Vagina (tissue), 2 donors: ENCODE measurements at places on chromosomes 3 and 15.

GRCh38 chr3:78894787-78895186 lies 873.0 kb downstream of the ROBO1 start:
- no peak overlapping the region for H3K4me3 ChIP-seq
- no peak for DNase-seq
- peaks cover 5% of the 10 kb centered on the region for H3K4me1 ChIP-seq

GRCh38 chr15:65926459-65926858 lies 57.2 kb downstream of the RAB11A start:
- DNase-seq = no peak
- H3K27me3 ChIP-seq = no peaks in the 10 kb centered on the region
- H3K27ac ChIP-seq = no peak overlapping the region
- no peaks in the 10 kb centered on the region for H3K36me3 ChIP-seq
- no peak overlapping the region for H3K4me3 ChIP-seq
- H3K4me1 ChIP-seq = no peaks in the 10 kb centered on the region

GRCh38 chr15:64842986-64843561 lies 1.4 kb downstream of the PLEKHO2 start:
- H3K36me3 ChIP-seq = no peaks in the 10 kb centered on the region
- peaks cover 61% of the 10 kb centered on the region for H3K4me1 ChIP-seq
- H3K4me3 ChIP-seq = peak overlapping the region; percentile 97
- no peaks in the 10 kb centered on the region for H3K27me3 ChIP-seq
- no peak for DNase-seq
- H3K27ac ChIP-seq = peak overlapping the region; percentile 98

- peaks cover 20% of the 10 kb centered on the region for H3K4me1 ChIP-seq
- H3K4me3 ChIP-seq = no peak overlapping the region
- no peak for DNase-seq
Measured at GRCh38 chr3:113271189-113271588, 59.8 kb downstream of the BOC start.

DNA sequence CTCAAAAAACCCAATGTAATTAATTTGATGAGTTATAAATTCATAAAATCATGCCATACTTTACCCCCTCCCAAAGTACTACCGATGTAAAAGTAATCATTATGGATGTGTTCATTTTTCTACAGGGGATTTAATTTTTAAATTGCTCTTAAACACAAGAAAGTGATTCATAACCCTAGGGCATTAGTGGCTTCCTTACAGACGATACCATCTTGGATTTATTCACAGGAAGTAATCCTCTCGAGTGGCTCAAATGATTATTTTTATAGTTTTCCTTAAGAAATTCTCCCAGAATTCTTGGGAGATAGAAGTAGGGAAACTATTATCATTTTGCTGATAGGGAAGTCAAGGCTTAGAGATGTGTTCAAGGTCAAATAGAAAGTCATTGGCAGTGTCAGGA lies 80.9 kb downstream of the PEX5L start:
- no peak overlapping the region for H3K4me3 ChIP-seq
- DNase-seq = no peak
- no peaks in the 10 kb centered on the region for H3K4me1 ChIP-seq
- H3K27ac ChIP-seq = no peak overlapping the region
- no peaks in the 10 kb centered on the region for H3K36me3 ChIP-seq
- H3K27me3 ChIP-seq = no peaks in the 10 kb centered on the region

GRCh38 chr3:152385761-152386160 lies 117.0 kb downstream of the MBNL1 start:
- no peak overlapping the region for H3K4me3 ChIP-seq
- no peaks in the 10 kb centered on the region for H3K27me3 ChIP-seq

DNA sequence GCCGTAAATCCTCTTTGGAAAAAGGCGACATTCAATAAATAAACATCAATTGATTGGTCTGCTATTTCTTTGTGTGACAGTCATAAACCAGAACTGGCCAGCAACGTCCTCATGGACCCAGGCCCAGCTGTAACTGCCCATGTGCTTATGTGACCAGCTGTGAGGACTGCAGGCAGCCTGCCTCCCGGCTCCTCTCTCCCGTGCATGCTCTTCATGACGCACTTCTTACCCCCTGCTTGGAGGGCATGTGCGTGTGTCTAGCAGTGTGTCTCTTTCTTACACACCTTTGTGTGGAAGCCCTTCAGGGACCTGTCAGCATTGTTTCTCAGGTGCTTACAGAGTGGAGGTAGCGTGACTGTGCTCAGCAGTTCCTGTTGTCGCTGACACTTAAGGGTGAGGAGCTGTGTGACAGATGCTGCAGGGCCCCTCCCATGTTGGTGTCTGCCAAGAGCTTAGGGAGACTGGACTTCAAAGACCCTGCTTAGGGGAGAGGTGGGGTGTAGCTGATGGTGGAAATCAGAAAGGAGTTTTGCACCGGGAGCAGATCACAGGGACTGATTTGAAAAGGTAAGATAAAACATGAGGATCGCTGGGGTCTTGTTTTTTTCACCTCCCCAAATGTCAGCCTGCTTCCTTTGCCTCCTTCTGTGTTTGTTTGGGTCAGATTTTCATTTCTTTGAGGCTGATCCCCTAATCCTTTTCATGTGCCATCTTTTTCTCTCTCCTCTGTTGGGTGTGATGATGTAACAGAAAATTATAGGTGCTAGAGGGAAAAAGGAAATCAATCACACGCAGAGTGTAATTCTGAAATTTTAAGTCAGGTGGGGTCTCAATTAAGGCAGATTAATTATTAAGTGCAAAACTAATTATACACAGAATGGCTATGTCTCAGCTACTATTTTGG lies 2.1 kb downstream of the PODXL2 start:
- DNase-seq = no peak
- H3K27ac ChIP-seq = no peak overlapping the region
- peaks cover 12% of the 10 kb centered on the region for H3K4me1 ChIP-seq
- no peak overlapping the region for H3K4me3 ChIP-seq
- no peaks in the 10 kb centered on the region for H3K36me3 ChIP-seq
- H3K27me3 ChIP-seq = no peaks in the 10 kb centered on the region

DNA sequence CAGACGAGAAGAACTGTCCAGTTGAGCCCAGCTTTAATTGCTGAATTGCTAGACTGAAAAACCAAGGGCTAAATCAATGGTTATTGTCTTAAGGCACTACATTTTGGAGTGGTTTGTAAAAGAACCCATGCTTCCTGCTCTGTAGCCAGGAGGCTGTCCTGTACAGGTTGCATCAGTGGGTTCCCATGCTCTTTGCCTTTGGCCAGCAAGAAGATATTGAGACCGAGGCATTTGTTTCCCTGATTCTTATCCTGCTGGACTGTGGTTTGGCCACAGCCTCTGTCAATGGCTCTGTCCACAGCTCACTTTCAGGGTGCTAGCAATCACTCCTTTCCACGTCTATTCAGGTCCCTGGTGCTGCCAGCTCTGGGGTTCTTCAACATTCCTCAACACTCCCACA lies 89.6 kb downstream of the FAM43A start:
- no peaks in the 10 kb centered on the region for H3K36me3 ChIP-seq
- H3K4me1 ChIP-seq = peaks cover 35% of the 10 kb centered on the region
- DNase-seq = no peak

GRCh38 chr15:45123397-45123796 lies 6.3 kb downstream of the DUOXA1 start:
- H3K4me3 ChIP-seq = no peak overlapping the region
- H3K36me3 ChIP-seq = no peaks in the 10 kb centered on the region
- no peak for DNase-seq
- H3K27me3 ChIP-seq = no peaks in the 10 kb centered on the region
- no peaks in the 10 kb centered on the region for H3K4me1 ChIP-seq

GRCh38 chr3:114506591-114507300 lies 212.9 kb downstream of the TIGIT start:
- no peaks in the 10 kb centered on the region for H3K27me3 ChIP-seq
- no peak for DNase-seq
- H3K4me1 ChIP-seq = peaks cover 14% of the 10 kb centered on the region
- H3K27ac ChIP-seq = peak overlapping the region; percentile 41
- H3K36me3 ChIP-seq = no peaks in the 10 kb centered on the region

DNA sequence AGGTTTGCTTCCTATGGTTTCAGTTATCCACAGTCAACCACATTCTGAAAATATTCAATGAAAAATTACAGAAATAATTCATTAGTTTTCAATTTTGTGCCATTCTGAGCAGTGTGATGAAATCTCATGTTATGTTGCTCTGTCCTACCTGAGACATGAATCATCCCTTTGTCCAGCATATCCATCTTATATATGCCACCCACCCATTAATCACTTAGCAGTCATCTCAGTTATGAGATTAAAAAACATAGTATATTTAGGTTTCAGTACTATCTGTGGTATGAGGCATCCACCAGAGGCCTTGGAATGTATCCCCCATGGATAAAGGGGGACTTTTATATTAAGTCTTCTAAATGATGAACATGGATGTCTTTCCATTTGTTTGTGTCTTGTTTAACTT lies 64.7 kb upstream of the PROK2 start:
- H3K27ac ChIP-seq = no peak overlapping the region
- no peaks in the 10 kb centered on the region for H3K27me3 ChIP-seq
- no peaks in the 10 kb centered on the region for H3K4me1 ChIP-seq
- no peaks in the 10 kb centered on the region for H3K36me3 ChIP-seq
- no peak overlapping the region for H3K4me3 ChIP-seq

- no peaks in the 10 kb centered on the region for H3K4me1 ChIP-seq
- H3K4me3 ChIP-seq = no peak overlapping the region
- no peak for DNase-seq
- H3K27me3 ChIP-seq = no peaks in the 10 kb centered on the region
Measured at GRCh38 chr3:37096288-37096687, 78.1 kb downstream of the LRRFIP2 start.

GRCh38 chr15:25989327-25989726 lies 126.2 kb upstream of the ATP10A start:
- no peaks in the 10 kb centered on the region for H3K36me3 ChIP-seq
- H3K27ac ChIP-seq = no peak overlapping the region
- no peak for DNase-seq

DNA sequence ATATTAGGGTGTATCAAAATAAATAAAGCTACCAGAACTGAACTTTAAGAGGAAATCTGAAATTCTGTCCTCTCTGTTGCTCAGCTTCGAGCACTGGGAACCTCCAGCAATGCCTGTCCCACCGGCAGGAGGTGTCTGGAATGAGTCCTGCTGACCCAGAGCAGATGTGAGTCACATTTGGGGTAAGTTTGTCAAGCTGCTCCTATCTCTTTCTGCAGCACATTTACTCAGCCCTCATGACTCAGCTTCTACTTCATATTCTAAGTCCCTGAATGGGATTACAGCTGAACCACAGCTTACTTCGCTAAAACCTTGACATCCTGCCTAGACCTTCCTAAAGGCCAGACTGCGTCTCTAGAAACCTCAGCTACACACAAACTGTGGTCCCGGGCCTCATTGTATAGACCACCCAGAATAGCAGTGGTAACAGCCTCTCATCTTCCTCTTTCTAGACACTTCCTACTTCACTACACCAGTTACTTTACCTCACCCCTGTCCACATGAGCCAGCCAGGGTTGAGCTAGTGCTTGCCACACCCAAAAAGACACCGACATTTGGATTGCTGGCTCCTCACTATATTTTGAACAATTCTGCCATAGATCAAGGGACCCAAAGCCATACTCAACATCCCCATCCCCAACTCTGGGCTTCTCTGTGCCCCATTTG lies 109.6 kb upstream of the TMCO5A start:
- no peak for DNase-seq
- no peaks in the 10 kb centered on the region for H3K36me3 ChIP-seq
- no peak overlapping the region for H3K27ac ChIP-seq
- no peaks in the 10 kb centered on the region for H3K4me1 ChIP-seq
- no peak overlapping the region for H3K4me3 ChIP-seq
- no peaks in the 10 kb centered on the region for H3K27me3 ChIP-seq

GRCh38 chr3:99351122-99351521 lies 287.3 kb upstream of the COL8A1 start:
- no peaks in the 10 kb centered on the region for H3K36me3 ChIP-seq
- no peaks in the 10 kb centered on the region for H3K4me1 ChIP-seq
- H3K27ac ChIP-seq = no peak overlapping the region
- no peaks in the 10 kb centered on the region for H3K27me3 ChIP-seq
- no peak overlapping the region for H3K4me3 ChIP-seq

GRCh38 chr15:77695961-77696582 lies 63.4 kb upstream of the LINGO1 start:
- DNase-seq = no peak
- H3K36me3 ChIP-seq = no peaks in the 10 kb centered on the region
- H3K4me3 ChIP-seq = no peak overlapping the region
- H3K4me1 ChIP-seq = peaks cover 4% of the 10 kb centered on the region
- H3K27me3 ChIP-seq = no peaks in the 10 kb centered on the region
- H3K27ac ChIP-seq = no peak overlapping the region

DNA sequence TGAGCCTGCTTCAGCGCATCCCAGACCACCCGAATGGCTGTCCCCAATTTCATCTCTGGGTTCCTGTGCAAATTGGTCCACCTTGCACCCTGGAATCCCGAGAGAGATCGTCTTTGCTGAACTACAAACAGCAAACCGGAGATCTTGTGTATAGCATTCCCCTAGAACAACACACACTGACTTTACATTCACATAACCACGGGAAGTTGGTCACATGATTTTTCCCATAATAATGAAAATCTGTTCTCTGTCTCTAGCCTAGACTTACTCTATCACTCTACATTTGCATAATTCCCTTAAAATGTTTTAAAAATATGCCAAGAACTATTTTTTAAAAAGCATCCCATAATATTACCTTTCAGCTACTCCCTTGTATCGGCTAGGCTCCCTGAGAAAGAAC lies 34.6 kb downstream of the CTSH start:
- H3K27ac ChIP-seq = peak overlapping the region; percentile 59
- peaks cover 36% of the 10 kb centered on the region for H3K4me1 ChIP-seq
- no peak overlapping the region for H3K4me3 ChIP-seq
- no peaks in the 10 kb centered on the region for H3K27me3 ChIP-seq

GRCh38 chr3:168472783-168473182 lies 377.1 kb upstream of the GOLIM4 start:
- H3K4me3 ChIP-seq = no peak overlapping the region
- no peak overlapping the region for H3K27ac ChIP-seq
- H3K27me3 ChIP-seq = no peaks in the 10 kb centered on the region
- no peak for DNase-seq

DNA sequence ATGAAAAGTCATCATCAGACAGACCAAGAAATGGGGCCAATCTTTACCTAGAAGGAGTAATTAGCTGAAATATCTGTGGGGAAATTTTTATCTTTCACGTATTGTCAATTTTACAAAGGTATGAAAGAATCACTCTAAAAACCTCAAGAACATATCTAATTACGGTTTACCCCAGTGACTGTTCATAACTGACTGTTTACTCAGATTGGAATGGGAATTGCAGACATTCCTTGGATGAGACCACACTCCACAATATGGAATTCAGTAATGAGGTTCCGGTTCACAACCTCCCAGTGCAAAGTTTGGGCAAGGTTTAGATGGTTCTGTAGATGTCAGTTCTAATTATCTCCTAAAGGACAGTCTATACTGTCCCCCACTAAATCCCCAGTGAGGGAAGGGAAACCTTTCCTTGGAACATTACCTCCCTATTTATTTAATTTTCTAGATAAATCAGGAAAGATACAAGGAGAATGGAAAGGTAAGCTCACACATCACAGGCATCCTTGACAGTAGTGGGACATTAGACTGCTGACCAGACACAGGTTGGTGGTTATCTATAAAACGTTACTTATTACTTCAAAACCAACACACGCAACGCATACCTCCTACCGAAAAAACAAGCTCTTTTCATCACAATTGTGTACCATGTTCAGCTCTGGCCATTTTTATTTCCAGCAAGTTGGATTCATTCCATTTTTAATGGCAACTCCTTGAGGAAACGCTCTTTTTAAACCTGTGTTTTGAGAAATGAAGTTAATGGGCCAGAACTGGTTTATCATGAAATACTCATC lies 129.9 kb downstream of the RORA start:
- H3K27ac ChIP-seq = no peak overlapping the region
- DNase-seq = no peak
- no peaks in the 10 kb centered on the region for H3K27me3 ChIP-seq

- no peak overlapping the region for H3K27ac ChIP-seq
- no peak overlapping the region for H3K4me3 ChIP-seq
- peaks cover 21% of the 10 kb centered on the region for H3K4me1 ChIP-seq
- DNase-seq = no peak
Measured at GRCh38 chr15:101617390-101617965, 34.7 kb downstream of the TM2D3 start.
